ENCODE measurements at places on chromosomes 2 and 18.

DNA sequence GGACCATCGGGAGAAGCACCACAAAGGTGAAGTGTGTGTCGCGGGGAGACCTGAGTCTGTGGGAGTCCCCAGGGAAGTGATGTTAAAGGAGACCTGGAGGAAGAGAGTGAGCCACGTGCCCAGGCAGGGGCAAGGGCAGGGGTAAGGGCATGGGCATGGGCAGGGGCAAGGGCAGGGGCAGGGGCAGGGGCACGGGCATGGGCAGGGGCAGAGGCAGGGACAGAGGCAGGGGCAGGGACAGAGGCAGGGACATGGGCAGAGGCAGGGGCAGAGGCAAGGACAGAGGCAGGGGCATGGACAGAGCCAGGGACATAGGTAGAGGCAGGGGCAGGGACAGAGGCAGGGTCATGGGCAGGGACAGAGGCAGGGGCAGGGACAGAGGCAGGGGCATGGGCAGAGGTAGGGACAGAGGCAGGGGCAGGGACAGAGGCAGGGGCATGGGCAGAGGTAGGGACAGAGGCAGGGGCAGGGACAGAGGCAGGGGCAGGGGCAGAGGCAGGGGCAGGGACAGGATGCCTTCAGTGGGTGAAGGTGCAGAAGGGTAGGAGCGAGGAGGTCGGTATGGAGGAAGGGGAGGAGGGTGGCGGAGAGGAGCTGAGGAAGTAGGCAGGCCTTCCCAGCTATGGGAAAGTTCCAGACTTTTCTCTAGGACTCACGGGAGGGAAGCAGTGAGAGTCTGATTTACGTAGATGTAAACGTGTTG is 33.3 kb downstream of the NTSR2 start:
- DNase-seq = no peak

DNA sequence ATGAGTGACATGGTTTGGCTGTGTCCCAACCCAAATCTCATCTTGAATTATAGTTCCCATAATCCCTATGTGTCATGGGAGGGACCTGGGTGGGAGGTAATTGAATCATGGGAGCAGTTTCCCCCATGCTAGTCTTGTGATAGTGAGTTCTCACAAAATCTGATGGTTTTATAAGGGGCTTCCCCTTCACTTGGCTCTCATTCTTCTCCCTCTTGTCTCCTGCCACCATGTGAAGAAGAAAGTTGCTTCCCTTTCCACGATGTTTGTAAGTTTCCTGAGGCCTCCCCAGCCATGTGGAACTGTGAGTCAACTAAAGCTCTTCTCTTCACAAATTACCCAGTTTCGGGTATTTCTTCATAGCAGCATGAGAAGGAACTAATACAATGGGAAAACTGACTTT is 14.0 kb downstream of the DNAH7 start:
- DNase-seq = no peak

DNA sequence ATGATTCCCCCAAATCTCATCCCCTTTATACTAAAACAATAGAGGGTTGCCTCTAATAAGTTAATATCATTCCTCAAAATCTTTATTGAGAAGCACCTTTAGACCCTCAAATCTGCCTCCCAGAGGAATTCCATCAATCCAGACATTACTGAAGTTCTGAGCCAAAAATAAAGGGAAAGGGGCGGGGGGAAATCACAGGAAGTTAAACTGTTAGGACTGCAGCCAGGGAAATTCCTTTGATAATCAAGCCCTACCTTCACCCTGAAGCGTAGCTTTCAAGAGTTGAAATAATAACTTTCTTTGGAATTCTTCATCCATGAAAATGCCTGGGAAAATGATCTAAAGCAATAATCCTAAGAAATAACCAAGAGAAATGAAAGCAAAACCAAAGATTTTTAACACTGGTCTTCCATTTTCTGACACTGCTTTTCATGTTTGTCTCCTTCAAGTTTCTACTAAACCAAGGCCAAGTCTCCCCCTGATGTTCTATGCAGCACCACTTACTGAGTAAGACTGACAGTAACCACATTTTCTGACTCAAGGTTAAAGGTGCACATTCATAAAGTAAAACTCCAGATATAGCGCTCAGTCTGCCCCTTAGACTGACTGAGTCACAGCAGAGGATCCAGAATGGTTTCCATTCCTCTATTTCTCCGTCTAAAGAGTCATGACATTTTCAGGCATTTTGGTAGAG is 78.2 kb downstream of the TCF4 start:
- DNase-seq = no peak

GRCh38 chr2:226683944-226684562 is 115.6 kb downstream of the IRS1 start:
- DNase-seq = no peak

DNA sequence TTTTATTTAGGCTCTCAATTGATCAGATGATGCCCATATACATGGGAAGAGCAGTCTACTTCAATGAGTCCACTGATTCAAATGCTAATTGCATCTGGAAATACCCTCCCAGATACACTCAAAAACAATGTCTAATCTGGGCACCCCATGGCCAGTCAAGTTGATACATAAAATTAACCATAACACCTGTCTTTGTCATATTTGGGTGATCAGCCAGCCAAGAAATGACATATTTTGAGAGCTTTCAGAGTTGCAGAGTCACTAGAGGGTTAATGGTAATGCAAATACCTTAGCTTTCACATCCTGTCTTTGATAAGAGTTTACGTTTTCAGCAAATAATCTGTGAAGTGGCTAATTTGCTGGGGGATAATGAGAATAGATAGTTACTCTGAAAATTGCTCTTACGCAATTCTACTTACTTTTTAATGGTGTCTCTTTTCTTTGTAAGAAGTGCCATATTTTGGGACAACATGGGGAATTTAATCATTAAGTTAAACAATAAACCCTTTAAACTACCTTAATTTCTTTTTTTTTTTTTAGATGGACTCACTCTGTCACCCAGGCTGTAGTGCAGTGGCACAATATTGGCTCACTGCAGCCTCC is 49.1 kb downstream of the CCDC195 start:
- no peak for DNase-seq

DNA sequence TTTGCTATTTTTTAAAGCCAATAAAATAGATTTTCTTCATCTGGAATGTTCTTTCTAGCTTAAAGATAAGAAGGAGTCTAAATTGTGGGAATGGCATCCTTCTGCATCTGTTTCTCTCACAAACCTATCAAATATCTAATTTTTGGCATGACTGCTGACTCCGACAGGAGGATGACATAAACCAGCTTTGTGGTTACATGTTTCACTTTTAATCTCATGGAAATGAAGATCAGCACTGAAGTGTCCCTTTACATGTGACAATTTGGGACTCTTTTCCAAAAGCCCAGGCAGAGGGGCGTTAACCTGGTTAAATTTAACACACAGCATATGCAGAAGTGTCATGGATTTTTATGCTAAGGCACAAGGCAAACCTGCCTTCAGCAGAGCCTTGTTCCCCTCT is 694.7 kb downstream of the ARHGAP15 start:
- DNase-seq = no peak

DNA sequence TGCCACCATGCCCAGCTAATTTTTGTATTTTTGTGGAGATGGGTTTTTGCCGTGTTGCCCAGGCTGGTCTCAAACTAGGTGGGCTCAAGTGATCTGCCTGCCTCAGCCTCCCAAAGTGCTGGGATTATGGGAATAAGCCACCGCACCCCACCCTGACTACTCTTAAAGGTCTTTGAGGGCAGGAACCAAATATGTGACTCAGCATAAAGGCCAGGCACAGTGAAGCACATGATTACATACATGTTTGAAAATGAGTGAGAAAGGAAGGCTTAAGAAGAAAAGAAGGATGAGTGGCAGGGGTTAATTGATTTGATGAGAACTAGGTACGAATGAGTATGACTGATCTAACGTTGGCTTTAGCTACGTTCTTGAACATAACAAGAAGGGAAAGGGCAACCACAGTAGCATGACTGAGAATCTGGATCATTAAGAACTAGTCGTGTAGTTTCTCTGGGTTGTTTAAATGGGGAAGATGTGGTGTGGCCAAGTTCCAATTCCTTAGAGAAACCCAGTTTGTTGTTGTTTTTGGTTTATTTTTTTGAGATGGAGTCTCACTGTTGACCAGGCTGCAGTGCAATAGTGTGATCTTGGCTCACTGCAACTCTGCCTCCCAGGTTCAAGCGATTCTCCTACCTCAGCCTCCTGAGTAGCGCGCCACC is 6.8 kb downstream of the RESP18 start:
- DNase-seq = no peak

GRCh38 chr18:57791911-57792310 is 11.2 kb downstream of the ATP8B1 start:
- DNase-seq = no peak

- DNase-seq = no peak
These were observed 41.4 kb upstream of the EHBP1 start for GRCh38 chr2:62663920-62664795.

GRCh38 chr18:27447451-27447881 is 262.4 kb upstream of the CHST9 start:
- no peak for DNase-seq

- no peak for DNase-seq
These were observed 5.9 kb upstream of the NARS1 start for GRCh38 chr18:57627488-57627887.

DNA sequence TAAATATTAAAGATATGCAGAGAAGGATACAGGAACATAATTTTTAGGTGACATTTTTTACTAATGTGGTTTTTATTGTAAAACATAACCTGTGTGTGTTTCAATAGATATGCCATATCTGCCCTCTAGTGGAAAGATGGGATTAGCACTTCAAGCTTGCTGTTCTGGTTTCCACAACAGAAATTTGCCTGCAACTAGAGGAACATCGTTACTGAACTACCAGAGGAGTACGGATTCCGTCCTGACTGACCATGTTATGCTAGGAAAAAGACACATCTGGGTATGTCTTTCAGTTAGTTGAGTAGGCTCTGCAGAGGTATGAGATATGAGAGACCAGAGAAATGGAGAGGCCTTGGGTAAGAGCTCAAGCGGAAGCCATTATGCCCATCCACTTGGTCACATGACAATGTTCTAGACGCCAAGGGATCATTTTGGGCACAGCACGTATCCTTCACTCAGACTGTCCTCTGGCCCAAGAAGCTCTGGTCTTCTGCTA is 104.9 kb downstream of the MBD2 start:
- DNase-seq = no peak

DNA sequence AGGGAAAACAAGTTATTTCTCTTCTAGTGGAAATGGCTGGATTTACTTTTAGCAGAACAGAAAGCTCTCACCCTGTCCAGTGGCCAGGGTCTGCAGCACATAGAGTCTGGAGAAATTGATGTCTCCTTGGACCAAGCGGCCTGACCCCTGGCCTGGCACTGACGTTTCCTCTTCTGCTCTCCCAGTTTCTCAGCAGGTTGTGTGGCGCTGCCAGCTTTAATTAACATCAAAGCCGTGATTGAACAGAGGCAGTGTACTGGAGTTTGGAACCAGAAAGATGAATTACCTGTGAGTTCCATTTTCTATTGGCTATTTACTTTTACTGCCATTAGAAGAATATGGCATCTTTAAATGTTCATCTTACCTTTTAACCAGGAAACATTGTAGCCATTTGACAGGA is 20.9 kb downstream of the CD8A start:
- DNase-seq = no peak

DNA sequence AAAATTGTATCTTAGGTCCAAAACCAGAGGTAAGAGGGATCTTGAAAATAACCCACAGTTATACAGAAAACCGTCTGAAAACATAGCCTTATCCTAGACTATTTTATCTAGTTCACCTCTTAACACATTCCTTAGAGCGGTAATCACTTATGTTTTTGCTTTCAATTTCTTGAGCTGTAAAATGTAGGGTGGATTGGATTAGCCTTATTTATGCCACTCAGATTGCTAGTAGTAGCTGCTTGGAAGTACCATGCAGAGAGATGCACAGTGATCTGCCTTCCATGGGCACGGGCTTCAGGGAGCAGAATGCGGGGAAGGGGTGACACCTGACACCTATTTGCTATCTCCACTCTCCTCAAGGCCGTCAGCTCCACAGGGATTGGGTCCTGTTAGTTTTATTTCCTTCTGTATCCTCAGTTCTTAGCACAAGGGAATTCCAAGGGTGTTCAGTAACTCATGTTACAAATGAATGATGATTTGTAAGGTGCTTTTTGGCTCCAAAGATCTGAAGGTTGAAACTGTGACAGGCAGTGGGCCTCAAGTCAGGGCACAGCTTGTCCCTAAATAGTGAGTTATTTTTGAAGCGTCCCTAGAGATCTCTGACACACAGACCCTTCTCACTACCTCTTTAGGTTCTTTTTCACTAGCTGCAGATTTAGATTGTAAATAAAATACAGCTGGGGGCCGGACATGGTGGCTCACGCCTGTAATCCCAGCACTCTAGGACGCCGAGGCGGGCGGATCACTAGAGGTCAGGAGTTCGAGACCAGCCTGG is 64.0 kb upstream of the PMAIP1 start:
- DNase-seq = no peak

- no peak for DNase-seq
These were observed 582.4 kb upstream of the RAB6C start for GRCh38 chr2:129396980-129397599.

DNA sequence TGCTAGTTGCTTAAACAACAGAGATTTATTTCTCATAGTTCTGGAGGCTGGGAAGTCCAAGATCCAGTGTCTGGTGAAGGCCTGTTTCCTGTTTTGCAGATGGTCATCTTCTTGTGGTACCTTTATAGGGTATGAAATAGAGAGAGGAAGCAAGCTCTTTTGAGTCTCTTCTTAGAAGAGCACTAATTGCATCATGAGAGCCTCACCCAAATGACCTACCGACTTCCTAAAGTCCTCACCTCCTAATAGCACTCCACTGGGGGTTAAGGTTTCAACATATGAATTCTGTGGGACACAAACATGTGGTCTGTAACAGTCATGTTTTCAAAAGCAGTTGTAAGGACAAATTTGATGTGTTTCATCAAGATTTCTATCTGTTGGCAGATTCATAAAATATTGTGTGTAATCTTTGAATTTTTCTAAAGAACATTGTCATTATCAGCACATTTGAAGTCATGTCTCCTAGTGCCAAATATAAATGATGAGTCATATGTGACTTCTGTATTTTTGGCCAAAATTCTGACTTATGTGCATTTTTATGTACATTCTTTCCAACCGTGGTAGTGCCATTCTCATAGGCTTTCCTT is 45.3 kb downstream of the CD28 start:
- DNase-seq = no peak

DNA sequence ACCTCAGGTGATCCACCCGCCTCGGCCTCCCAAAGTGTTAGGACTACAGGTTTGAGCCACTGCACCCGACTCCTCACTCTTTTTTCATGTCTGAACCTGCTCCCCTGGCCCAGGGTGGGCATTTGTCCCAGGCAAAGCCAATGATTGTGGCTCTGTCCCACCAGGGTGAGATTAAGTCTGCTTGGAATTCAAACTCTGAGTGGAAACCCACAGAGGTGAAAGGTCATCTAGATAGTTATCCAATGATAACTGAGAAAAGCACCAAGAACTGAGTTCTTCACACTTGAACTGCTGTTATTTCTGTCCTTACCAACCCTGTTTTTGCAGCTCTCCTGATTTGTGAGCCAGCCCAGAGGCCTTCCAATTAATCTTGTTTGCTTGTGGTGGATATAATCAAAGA is 62.4 kb upstream of the ACVR1 start:
- DNase-seq = no peak

GRCh38 chr18:3747176-3747973 is 297.4 kb downstream of the TGIF1 start:
- no peak for DNase-seq

Measured in stimulated activated CD4-positive, alpha-beta T cell treated with anti-CD3 and anti-CD28 coated beads, Interleukin-12 subunit alpha, Interleukin-12 subunit beta, amount 100 ng/mL, for 24 hours (primary cell).